T1000 (cell line): ENCODE measurements at places on chromosomes 4 and X.

DNA sequence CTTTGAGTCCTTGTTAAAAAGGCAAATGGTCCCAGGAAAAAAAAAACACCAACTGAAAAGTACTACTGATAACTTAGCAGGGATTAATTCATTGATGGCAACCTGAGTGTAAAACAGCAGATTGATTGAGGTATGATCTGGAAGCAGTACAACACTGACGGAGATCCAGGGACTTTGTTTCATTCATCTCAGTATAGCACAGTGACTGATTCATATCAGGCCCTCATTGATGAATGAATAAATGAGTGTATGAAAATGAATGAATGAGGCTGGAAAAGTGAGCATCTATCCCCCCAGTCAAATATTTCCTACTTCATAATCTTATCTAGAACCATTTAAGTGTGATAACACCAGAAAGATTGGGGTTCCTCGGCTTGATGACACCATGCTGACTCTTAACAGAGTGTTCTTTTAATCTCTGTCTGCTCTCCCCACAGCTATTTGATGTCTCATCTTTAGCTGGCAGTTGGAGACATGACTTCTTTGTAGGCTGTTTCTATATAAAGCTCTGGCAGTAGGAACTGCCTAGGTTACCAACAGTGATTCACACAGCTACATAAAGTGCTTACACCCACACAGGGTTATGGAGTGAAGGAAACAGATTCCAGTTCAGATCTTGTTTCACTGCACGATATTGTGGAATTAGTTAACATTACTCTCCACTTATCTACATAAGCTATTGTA lies 18.6 kb upstream of the RNF128 start:
- peak; percentile 2 for DNase-seq

GRCh38 chrX:9566150-9566621 lies 101.3 kb downstream of the TBL1X start:
- no peak for DNase-seq

GRCh38 chr4:34271479-34272355 lies 1972.6 kb downstream of the ARAP2 start:
- no peak for DNase-seq

DNA sequence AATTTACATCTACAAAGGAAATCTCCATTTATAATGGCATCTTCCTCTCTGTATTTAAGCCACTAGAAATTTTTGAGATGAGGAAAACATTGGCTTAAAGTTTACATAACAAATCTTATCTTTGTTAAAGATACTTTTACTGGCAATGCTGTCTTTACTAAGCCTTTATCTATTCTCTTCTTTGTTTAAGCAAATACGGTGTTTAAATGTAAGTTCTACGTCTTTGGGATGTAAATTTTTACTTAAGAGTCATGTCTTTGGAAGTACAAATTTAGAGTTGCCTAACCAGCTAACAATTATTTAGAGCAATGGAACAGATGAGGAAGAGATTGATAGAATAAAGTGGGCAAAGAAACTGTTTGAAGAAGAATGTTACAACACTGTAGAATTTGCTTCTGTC lies 1024.0 kb upstream of the PCDH10 start:
- no peak for DNase-seq

DNA sequence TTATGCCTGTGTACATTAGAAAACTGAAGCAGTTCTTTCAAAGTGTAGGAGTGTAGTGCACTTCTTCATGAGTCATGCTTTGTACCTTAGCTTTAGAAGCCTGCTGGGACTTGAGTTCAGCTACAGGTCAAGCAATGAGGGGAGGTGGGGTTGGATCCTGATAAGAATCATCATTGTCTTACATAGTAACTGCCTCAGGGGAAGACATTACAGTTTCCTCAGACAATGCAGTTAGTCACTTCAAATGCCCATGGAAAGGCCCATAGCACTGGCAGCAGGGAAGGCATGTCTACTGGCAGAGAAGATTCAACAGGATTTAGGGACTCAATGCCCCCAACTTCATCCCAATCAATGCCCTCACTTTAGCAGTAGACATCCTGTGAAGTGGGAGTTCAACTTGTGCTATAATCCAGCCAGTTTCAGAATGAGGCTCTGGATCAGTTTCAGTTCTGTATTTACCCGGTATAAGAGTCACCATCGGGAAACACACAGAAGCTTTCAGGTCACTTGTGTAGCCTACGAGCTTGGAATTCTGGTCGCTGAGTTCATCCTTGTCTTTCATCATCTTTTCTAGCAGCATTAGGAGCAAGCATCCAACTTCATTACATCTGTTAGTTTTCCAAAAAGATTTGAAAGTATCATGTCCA lies 1216.5 kb downstream of the RAPGEF2 start:
- DNase-seq: peak; percentile 17

- no peak for DNase-seq
Measured at GRCh38 chr4:14515556-14515955, 486.7 kb upstream of the CPEB2 start.

- no peak for DNase-seq
Measured at GRCh38 chrX:136933611-136934145, 53.2 kb upstream of the RBMX start.

- DNase-seq: no peak
Measured at GRCh38 chr4:105859233-105859632, 36.0 kb upstream of the NPNT start.

DNA sequence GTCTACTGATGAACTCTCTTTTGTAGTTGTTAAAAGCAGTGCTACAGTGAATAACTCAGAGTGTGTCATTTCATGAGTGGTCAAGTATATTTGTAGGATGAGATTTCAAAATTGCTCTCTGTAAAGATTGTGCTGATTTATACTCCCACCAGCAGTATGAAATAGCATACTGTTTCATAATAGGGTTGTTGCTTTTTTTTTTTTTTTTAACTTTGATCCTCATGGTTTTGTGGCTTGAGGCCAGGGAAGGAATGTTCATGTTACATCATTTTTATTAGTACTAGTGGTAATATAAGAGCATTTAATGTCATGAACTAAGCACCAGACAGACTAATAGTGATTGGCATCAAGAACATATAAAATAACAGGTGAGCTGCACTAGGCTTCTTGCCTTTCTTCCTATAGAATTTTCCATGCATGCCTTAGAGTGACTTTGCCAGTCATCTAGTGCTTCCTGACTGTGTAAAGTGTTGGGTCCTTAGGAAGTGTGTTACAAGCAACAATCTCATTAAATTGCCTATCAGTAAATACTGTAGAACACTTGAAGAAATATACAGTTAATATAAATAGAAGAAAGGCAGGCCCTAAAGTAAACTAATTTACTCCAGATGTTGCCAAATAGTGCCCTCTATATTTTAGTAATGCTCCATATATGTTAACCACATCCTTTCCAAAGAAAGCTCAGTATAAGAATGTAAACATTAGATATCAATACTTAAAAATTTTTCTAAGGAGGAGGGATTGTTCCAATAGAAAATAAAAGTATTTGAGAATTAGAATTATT lies 38.6 kb upstream of the MSMO1 start:
- no peak for DNase-seq

DNA sequence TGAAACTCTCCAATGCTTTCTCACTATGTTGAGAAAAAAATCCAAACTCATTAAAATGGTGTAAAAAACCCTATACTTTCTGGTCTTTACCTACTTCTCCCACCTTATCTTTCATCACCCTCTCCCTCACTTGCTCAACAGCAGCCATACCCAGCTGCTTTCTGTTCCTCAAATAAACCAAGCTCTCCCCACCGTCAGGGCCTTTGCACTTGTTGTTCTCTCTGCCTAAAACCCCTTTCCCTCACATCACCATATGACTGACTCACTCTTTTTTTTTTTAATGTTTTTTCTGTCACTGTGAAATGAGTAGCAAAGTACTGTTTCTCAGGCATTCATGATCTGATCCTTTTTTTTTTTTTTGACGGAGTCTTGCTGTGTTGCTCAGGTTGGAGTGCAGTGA lies 122.3 kb upstream of the TMEM164 start:
- DNase-seq: no peak

GRCh38 chr4:141020801-141021261 lies 112.4 kb downstream of the RNF150 start:
- no peak for DNase-seq

DNA sequence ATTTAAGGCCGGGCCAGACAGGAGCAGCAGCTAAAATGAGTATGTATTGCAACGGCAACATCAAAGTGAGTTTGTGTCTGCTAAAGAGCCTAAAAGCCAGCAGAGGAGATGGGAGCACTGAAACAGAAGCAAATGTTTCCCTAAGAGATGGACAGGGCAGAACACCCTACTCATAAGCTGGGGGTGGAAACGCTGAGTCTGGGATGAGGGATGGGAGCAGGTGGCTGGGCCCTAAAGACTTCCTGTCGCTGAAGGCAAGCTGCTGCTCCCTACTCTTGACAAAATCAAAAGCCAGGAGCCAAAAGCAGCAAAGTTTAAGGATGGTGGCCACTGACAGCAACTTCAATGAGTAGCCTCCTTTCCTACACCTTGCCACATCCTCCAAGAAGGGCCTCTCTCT lies 40.6 kb upstream of the NAP1L5 start:
- DNase-seq: no peak

- DNase-seq: peak; percentile 37
Measured at GRCh38 chr4:44425614-44426208, 22.9 kb downstream of the KCTD8 start.

DNA sequence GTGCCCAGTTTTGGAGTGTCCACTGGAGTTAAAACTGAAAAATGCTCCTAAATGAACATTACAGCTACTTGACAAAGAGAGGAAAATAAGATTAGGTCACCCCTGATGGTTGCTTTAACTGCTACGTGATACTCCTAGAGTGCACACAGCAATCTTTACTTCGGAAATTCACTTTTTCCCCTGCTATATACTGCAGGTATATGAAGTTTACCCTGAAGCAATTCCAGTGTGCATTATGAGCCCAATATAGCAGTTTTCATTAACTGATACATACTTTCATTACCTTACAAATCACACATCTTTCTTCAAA lies 773 bp upstream of the ZNF827 start:
- no peak for DNase-seq

GRCh38 chr4:18422685-18423084 lies 401.1 kb upstream of the LCORL start:
- no peak for DNase-seq

- DNase-seq: no peak
Measured at GRCh38 chr4:13706120-13706519, 78.6 kb upstream of the BOD1L1 start.

GRCh38 chr4:165464813-165465381 lies 86.1 kb downstream of the CPE start:
- DNase-seq: no peak
